ENCODE measurements at places on chromosomes 12 and 14.

GRCh38 chr14:95533391-95533821 is 1.4 kb upstream of the GLRX5 start:
- DNase-seq, result no peak
- H3K4me1 ChIP-seq, result peaks cover 60% of the 10 kb centered on the region
- H3K27me3 ChIP-seq, result no peaks in the 10 kb centered on the region
- H3K27ac ChIP-seq, result peak overlapping the region; percentile 87

GRCh38 chr14:88533064-88533602 is 21.7 kb downstream of the PTPN21 start:
- H3K27ac ChIP-seq, result no peak overlapping the region
- no peaks in the 10 kb centered on the region for H3K27me3 ChIP-seq

DNA sequence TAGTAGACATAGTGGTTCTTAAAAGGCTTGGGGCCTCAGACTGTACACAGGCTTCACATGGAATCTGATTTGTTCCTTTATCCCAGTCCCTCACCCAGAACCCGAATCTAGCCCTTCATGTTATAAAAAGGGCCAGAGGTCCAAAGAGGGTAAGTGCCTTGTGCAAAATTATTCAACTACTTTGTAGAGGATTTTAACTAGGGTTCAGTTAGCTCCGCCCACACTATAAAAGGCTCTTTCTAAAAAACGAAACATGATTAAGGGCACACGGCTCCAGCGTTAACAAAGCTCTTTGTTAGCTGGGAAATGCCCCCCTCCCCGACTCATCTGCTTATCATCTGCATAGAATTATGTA is 3.2 kb upstream of the SOCS2 start:
- DNase-seq, result no peak
- peak overlapping the region; percentile 75 for H3K4me3 ChIP-seq
- H3K27me3 ChIP-seq, result no peaks in the 10 kb centered on the region
- H3K27ac ChIP-seq, result no peak overlapping the region

DNA sequence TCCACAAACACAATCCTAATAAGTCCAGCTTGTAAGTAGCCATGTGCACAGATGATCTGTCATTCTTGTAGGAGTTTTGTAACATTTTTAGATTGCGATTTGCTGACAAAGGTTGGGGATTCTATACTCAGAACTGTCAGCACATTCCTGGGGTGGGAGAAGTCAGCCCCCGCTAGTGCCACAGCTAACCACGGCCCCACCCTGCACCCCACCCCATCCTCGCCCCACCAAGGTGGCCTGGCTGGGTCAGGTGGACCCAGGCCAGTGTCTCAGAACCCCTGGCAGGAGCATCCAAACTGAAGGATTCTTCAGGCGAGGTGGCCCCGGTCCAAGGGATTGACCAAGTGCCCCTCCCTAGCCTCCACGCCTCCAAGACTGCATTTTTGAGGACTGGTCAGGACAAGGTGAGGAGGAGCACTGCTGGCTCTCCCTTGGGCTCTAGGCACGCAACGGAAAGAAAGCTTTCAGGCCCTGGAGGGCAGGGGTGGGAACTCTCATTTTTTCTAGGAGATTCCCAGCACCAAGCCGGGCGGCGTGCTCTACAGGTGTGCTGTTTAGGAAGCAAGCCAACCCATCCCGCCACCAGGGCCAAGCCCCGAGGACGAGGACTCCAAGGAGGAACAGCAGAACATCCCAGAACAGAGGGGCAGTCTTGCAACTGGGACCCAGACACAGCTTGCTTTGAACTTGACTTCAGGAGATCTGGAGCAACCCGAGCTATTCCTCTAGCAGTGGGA is 172.8 kb downstream of the BCL11B start:
- no peak overlapping the region for H3K27ac ChIP-seq
- H3K4me3 ChIP-seq, result no peak overlapping the region
- no peaks in the 10 kb centered on the region for H3K27me3 ChIP-seq
- H3K36me3 ChIP-seq, result no peaks in the 10 kb centered on the region

DNA sequence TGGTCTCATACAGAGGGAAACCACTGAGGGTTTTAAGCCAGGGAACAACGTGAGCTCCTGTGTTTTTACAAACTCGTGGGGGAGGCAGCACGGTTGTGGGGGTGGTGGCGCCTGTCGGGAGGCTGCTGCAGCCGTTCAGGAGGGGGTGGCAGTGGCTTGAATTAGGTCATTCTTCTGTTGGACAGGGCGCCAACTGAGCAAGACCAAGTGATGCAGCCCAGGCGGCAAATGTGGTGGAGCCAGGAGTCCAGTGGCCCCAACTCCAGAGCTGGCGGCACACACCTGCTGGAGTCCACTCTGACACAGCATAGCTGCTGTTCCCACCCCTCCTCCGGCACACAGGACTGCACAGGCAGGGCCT is 27.8 kb downstream of the FBRSL1 start:
- DNase-seq, result peak; percentile 59
- peaks cover 100% of the 10 kb centered on the region for H3K4me1 ChIP-seq
- H3K4me3 ChIP-seq, result no peak overlapping the region
- no peaks in the 10 kb centered on the region for H3K27me3 ChIP-seq
- peak overlapping the region; percentile 91 for H3K27ac ChIP-seq

- no peak overlapping the region for H3K4me3 ChIP-seq
- H3K27me3 ChIP-seq, result no peaks in the 10 kb centered on the region
- H3K4me1 ChIP-seq, result peaks cover 32% of the 10 kb centered on the region
- no peaks in the 10 kb centered on the region for H3K36me3 ChIP-seq
- no peak overlapping the region for H3K27ac ChIP-seq
These were observed 2.3 kb downstream of the TCP11L2 start for GRCh38 chr12:106304797-106305196.

GRCh38 chr14:95314609-95315008 is 5.1 kb downstream of the CLMN start:
- no peaks in the 10 kb centered on the region for H3K27me3 ChIP-seq
- peak; percentile 66 for DNase-seq
- H3K36me3 ChIP-seq, result no peaks in the 10 kb centered on the region
- no peak overlapping the region for H3K4me3 ChIP-seq

GRCh38 chr14:76771437-76771980 is 10.2 kb downstream of the VASH1 start:
- no peak overlapping the region for H3K4me3 ChIP-seq
- no peaks in the 10 kb centered on the region for H3K36me3 ChIP-seq
- DNase-seq, result no peak
- H3K27me3 ChIP-seq, result no peaks in the 10 kb centered on the region

DNA sequence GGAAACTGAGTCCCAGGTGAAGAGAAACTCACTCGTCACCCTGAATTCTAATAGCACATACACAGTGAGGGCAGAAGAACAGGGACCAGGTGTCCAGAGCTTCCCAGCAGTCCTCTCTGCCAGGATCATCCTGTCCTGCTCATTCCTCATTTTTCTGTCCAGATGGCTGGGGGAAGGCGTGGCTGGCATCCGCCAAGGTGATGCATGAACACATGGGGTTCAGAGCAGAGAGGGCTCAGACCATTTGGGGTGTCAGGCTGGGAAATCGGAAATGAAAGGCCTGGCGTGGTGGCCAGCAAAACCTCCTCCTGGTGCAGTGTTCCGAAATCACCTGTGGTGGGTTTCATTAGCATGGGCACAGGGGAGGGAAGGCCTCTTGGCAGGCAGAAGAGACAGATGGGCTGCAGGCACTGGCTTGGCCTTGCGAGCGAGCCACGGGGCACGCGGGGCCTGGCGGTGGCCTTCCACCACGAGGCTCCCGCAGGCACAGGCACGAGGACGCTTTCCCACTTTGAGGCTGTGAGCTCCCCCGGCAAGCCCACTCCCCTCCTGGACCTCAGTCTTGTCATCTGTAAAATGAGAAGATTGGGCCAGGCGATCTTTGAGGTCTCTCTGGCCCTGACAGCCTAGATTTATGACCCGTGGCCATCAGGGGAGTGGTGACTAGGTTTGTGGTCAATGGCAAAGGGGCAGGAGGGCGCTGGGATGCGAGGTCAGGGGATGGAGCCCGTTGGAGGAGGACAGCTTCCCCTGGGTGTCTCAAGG is 68.5 kb downstream of the TSPAN9 start:
- DNase-seq, result no peak
- H3K27ac ChIP-seq, result no peak overlapping the region
- no peak overlapping the region for H3K4me3 ChIP-seq

GRCh38 chr12:25950329-25951115 is 8.0 kb upstream of the RASSF8 start:
- no peaks in the 10 kb centered on the region for H3K36me3 ChIP-seq
- no peak overlapping the region for H3K27ac ChIP-seq
- no peak for DNase-seq
- no peaks in the 10 kb centered on the region for H3K4me1 ChIP-seq
- no peak overlapping the region for H3K4me3 ChIP-seq
- no peaks in the 10 kb centered on the region for H3K27me3 ChIP-seq

DNA sequence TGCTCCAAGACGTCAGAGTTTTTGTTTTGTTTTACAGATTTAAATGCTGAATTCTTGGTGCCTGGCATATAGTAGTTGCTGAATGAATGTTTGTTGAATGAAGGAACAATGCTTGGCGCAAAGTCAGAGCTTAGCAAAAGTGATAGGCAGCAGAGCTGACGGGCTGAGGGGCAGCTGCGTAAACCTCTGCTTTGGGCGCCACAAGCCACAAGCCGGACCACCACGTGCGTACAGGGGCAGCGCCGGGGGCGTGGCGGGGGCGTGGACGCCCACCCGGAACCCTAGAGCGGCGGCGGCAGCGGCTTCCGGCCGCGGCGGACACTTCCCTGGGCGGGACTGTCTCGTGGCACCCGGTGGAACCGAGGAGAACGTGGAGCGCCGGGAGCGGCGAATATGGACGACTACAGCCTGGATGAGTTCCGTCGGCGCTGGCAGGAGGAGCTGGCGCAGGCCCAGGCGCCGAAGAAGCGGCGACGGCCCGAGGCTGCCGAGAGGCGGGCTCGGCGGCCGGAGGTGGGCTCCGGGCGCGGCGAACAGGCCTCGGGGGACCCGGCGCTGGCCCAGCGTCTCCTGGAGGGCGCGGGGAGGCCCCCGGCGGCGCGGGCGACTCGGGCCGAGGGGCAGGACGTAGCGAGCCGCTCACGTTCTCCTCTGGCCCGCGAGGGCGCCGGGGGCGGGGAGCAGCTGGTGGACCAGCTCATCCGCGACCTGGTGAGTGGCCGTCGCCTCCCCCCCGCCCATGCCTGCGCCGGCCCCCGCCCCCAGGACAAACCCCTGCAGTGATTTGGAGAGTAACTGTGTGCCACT is at the start of gene FBXW8:
Gene FBXW8, plus strand, starts transcription at position 306 of the 807 bp plus-strand sequence. Its CDS starts 88 bp downstream, at position 394.
- no peaks in the 10 kb centered on the region for H3K27me3 ChIP-seq
- peak within 1 kb of the TSS; percentile 78 for H3K27ac ChIP-seq
- peak; percentile 68 for DNase-seq
- H3K4me3 ChIP-seq, result peak within 1 kb of the TSS; percentile 72

DNA sequence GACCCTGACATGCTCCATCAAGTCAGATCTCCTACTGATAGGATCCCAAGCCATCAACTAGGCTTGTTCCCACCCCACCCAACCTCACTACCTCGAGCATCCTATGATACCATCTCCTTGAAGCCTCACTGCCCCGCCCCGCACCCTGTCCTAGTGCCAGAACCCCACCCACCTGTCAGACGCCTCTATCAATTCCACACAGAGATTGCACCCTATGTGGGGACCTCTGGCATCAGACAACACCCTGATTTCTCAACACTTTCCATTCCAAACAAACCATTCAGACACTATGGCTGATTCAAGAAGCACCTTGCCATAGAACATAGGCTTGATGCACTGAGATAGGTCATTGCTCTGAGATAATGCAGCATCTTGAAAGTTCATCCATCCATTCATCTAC is 3.1 kb upstream of the GLTP start:
- DNase-seq, result no peak
- no peak overlapping the region for H3K27ac ChIP-seq
- H3K4me3 ChIP-seq, result no peak overlapping the region
- no peaks in the 10 kb centered on the region for H3K27me3 ChIP-seq

DNA sequence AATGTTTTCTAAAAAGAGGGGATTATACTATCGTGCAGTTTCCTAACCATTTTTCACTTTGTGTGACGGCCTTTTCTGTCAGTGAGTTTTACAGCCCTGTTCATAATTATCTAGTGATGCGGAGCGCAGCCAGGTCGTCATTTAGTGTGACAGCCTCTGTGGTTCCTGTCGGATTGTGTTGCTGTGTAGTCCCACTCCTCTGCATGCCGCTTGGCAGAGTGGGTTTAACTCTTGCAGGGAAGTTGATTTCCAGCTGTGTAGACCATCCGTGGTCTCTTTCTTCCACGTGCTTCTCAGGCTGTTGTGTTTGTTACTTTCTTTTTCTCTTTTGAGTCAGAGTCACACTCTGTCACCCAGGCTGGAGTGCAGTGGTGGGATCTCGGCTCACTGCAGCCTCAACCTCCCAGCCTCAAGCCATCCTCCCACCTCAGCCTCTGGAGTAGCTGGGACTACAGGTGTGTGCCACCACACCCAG is 8.6 kb downstream of the RAN start:
- H3K27ac ChIP-seq, result no peak overlapping the region
- H3K4me3 ChIP-seq, result no peak overlapping the region
- no peaks in the 10 kb centered on the region for H3K27me3 ChIP-seq
